Esophagus mucosa (tissue), 1 donor: ENCODE measurements at places on chromosomes 2 and 18. TPM values are rescaled to one million over a fixed set of nuclear protein-coding genes. Genes with fewer than 3 reads are reported as not detected.

The OSBPL6 gene
- total RNA-seq = 6.5 TPM

The GALNT14 gene
- 26.7 TPM for total RNA-seq

The COLEC12 gene
- total RNA-seq = 0.68 TPM

The TCF4 gene
- total RNA-seq = 25.1 TPM

The LIMS2 gene
- 6.0 TPM for total RNA-seq

The HOXD12 gene
- not detected for total RNA-seq

The GPR35 gene
- 0.24 TPM for total RNA-seq

The C2orf49 gene
- total RNA-seq = 9.4 TPM

The FZD7 gene
- 3.0 TPM for total RNA-seq

The LOXHD1 gene
- total RNA-seq = 0.12 TPM

The RBMS1 gene
- total RNA-seq = 28.2 TPM

The C1QL2 gene
- total RNA-seq = not detected

The RNPEPL1 gene
- total RNA-seq = 44.6 TPM

The IRS1 gene
- 13.9 TPM for total RNA-seq

The CNTNAP5 gene
- total RNA-seq = not detected

The MROH2A gene
- 0.52 TPM for total RNA-seq

The SOWAHC gene
- total RNA-seq = 46.2 TPM

The AQP4 gene
- total RNA-seq = 0.08 TPM
